ENCODE measurements at places on chromosomes 2 and 18.

GRCh38 chr18:45248240-45248903 lies 366.9 kb upstream of the SLC14A2 start:
- no peak for DNase-seq

DNA sequence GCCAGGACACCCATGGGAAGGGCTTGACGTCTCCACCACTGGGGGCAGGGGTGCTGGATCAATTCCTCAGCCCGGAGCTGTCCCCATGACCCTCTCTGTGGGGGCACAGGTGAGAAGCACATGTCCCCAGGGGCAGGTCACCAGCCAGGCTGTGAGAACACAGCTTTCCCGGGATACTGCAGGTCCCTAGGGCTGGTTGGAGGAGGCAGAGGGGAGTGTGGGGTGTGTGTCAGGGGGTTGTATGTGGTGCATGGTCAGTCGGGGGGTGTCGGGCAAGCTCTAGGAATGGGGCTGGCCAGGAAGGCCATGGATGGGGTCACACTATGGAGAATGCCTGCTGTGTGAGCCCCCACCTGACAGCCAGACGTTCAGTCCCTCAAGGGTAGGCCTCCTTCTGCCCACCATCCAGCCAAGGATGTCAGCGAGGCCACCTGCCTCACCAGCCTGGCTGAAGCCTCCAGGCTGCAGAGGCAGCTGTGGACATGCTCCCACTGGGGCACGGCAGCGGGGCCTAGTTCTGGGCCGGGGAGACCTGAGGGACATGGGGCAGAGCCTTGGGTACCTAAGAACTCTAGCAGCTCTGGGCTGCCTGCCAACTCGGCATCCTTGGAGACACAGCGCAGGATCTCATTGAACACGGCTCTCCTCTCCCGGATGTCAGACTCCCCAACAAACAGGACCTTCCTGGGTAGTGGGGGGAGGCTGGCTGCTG lies 10.3 kb downstream of the HS1BP3 start:
- DNase-seq: no peak

DNA sequence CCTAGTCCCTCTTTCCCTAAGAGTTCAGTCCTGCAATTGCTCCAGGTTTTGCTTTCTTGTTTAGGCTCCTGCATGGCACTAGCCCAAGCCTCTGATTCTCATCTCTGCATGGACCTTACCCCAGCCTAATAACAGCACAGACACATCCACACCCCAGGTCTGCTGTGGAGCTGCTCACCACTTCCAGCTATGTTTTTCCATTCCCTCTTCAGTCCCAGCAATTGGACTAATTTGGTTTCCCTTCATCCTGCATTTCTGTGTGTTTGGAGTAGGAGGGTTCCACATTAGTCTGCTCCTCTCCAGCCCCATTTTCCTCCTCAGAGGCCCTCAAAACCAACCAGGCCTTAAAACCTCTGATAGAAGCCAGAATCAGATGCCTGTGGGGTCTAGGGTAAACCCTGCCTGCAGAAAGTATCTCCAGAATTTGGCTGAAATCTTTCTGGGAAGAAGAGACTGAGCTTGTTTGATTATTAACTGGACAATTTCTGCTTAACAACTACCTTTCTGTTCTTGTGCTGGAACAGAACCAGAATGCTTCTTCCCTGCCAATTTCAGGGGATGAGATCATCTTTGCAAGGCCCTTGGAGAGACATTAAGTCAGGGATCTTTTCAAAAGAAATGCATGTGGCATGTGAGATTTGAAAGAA lies 95.9 kb downstream of the GFPT1 start:
- DNase-seq: no peak

- DNase-seq: no peak
Observed at GRCh38 chr2:64548761-64549160, 24.6 kb downstream of the AFTPH start.

DNA sequence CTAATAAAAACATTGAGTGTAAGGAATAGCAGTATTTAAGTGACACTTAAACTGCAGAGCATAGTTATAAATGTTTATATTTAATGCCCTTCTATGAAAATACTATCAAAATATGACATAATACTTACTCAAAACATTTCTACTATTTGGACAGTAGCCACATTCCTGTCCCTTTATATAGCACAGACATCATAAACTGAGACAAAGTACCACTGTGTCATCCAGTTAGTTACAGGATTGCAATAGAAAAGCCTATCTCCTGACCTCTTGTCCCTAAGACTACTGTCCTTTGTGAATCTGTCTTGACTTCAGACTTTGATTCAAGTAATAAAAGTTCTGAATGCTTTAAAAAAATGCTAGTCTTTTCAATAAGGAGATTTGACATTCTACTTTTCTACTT lies 1528.5 kb upstream of the NXPH2 start:
- no peak for DNase-seq

DNA sequence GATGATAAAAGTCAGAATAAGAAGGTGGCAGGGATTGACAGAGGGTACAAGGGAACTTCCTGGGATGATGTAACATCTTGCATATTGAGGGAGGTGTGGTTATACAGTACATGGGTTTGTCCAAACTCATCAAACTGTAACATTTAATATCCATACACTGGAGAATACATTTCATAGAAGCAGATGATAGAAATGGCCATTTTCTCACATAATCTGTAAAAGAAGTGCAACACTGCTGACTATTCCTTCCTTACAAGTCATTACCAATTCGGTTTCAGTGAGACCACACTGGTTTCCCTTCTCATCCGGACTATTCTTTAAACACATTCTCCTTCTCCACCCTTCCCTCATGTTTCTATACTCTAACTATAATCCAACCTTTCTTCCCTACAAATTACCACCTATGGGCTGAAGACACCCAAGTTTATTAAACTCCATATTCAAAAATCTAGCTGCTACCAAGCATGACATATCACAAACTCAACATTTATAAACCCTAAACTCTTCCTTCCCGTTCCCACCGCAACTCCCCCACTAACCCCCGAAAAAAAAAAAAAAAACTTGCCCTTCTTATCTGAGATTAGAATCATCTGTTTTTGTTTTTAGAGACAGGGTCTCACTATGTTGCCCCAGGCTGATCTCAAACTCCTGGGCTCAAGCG lies 1.6 kb downstream of the COX7A2L start:
- no peak for DNase-seq

DNA sequence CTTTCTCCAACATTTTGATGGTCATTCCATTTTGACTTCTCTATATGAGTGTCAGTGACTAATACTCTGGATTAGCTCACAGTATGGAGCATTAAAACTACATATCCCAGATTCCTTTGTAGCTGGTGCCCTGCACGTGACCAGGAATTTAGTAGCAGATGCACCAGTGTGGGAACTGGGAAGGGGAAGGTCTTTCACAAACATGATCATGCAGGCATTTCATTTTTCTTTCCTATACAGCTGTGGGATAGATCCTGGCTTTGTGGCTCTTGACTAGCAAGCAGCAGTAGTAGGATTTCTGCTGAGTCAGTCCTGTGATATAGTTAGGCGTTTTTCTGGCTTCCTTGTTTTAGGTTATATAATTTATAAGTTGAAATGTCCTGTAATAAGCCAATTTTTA lies 971.0 kb upstream of the CDH2 start:
- DNase-seq: no peak

GRCh38 chr2:222656526-222657446 lies 894 bp upstream of the FARSB start:
- no peak for DNase-seq

GRCh38 chr2:118939994-118940393 lies 2.0 kb upstream of the MARCO start:
- DNase-seq: no peak

DNA sequence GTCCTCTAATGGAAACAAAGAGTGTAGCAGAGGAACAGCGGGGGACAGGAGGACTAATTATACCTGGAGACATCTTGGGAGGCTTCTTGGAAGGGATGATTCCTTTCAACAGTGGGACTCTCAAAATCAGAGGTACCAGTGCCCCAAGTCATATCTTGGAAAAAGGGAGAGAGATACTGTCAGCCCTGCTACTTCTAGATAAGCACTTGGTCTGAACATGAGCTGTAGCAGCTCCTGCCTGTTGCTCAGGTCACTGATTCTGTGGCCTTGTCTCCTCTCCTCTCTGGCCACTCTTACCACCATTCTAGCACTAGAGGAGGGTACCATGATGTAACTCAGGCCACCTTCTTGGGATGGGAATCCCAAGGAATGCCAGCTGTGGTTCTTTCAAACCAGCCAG lies 54.5 kb downstream of the MFSD6 start:
- no peak for DNase-seq

DNA sequence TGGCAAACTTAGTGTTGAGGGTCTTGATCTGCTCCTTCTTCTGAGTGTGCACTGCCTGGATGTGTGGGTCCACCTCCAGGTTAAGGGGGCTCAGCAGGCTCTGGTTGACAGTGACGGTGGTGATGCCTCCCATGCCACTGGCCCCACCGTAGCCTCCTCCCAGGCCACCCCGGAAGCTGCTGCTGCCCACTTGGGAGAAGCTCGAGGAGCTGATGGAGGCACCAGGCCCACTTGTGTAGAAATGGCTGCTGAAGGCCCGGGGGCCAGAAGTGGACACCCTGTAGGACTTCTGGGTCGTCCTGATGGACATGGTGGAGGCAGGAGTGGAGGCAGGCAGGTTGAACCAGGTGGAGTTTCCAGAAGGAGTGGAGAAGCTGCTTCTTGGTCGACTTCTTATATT lies 6.4 kb upstream of the DUSP19 start:
- DNase-seq: no peak

- no peak for DNase-seq
Observed at GRCh38 chr2:68714866-68715265, 19.7 kb upstream of the ARHGAP25 start.

- DNase-seq: no peak
Observed at GRCh38 chr2:62396880-62397279, 109.1 kb downstream of the TMEM17 start.

DNA sequence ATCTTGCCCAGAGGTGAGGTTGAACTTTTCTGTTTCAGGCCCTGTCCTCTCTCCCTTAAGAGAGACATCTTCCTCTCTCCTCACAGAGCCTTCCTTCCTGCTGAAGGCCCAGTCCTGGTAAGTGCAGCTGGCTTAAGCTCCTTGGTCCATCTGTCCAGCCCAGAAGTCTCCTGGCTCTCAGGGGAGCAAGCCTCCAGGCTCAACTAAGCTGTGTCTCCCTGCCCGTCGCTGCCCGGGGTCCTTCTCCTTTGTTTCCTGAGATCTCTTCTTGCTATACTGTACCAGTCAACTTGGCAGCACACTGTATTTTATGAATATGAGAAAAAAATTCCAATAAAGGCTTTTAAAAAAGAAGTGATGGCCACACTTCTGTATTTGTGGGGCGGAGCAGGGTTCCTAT lies 77.4 kb downstream of the KCNF1 start:
- no peak for DNase-seq

All from NCI-H1694 treated with DMSO at 0.1 percent for 48 hours (cell line).